ENCODE measurements at places on chromosomes 3 and 15.

DNA sequence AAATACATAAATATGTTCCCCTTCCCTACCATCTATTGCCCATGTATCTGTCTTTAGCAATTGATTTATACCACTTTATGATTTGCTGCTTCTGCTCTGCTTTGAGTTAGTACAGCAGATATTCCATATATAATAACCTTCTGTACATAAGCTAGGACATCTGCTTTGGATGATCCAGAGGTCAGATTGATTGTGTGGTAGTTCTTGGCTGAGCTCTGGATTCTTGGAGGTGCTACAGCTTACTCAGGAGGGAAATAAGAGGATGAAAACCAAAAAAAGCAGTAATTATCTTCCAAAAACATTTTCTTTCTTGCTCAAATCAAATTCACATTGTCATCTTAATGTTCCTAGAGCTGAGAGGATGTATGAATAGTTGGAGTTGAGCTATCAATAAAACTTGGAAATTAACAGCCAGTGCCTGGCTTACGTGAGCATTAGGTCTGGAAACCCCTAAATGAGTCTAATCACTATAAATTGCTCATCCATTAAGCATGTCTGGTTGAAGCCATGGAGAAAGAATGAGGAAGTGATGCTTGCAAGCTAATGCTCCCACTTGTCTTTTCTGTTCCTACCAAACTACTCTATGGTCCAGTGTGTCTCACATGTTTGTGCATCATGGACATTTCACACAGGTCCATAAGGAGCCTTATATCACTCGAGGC is 36.3 kb upstream of the TMEM42 start:
- DNase-seq = no peak

- no peak for DNase-seq
These were observed 3.6 kb upstream of the RAB6B start for GRCh38 chr3:133899311-133899710.

- no peak for DNase-seq
These were observed 31.7 kb upstream of the IP6K2 start for GRCh38 chr3:48748754-48749153.

DNA sequence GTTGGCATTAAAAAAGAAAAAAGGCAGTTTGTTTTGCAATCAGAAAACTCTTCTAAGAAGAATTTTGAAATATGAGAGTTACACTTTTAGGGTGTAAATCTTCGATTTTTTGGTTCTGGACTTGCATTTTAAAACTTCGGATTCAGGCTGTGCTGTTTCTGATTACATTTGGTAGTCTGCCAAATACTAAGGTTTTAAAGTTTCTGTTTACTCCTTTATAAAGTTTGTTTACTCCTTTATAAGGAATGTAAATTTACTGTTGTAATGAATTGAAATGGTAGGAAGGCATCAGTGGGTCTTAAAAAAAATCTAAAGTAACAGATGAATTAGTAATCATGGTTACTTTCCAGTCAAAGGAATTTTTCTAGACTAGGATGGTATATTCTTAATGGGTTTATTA is 14.1 kb downstream of the FXR1 start:
- no peak for DNase-seq

DNA sequence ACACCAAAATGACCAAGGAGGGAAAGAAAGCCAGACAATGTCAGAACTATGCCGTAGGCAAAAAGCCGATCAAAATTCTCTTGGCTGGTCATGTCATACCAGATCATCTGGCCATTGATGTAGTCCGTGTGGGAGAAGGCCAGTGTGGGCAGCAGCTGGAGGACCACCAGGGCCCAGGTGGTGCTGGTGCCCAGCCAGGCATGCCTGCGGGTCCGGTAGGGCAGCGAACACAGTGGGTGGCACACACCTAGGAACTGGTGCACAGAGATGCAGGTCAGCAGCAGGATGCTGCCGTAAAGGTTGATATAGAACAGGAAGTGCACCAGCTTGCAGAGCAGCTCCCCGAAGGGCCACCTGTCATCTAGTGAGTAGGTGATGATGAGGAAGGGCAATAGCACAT is 39.5 kb downstream of the MFSD1 start:
- DNase-seq = no peak

DNA sequence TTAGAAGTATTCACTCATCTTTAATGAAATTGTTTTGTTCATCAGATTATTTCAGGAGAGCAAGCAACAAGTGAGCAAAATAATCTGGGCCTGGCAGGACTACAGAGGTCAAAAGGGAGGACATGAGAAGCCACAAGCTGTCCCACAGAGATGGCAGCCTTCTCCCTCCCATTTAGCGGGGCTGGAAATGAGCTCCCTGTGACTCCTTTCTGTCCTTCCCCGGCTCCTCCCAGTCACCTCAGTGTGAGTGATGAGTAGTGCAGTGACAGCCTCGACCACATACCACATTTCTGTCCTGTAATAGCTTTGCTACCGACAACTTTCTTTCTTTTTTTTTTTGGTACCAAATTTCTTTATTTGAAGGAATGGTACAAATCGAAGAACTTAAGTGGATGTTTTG is 38.0 kb downstream of the RAB7A start:
- no peak for DNase-seq

DNA sequence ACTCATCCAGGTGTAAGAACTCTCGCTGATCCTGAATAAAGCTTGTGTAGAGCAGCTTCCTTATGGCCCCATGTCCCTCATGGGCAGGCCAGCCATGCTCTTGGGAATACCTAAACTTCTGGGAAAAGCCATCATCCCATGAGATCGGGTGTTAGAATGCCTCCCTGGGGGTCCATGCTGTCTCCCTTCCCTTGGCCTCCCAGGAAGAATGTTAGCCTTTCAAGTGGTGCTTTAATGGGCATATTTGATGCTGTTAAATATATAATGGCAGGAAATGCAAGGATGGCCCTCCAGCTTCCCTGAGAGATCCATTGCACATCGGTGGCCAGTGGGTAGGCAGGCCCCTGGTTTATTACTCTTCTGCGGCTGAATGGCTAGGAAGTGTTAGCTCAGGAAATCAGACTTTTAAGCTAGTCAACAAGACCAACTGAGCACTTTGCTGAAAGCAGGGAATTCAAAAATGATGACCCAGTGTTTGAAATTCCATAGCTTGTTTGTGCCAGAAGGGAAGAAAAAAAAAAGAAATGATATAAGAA is 60.5 kb upstream of the LRTM1 start:
- DNase-seq = no peak

DNA sequence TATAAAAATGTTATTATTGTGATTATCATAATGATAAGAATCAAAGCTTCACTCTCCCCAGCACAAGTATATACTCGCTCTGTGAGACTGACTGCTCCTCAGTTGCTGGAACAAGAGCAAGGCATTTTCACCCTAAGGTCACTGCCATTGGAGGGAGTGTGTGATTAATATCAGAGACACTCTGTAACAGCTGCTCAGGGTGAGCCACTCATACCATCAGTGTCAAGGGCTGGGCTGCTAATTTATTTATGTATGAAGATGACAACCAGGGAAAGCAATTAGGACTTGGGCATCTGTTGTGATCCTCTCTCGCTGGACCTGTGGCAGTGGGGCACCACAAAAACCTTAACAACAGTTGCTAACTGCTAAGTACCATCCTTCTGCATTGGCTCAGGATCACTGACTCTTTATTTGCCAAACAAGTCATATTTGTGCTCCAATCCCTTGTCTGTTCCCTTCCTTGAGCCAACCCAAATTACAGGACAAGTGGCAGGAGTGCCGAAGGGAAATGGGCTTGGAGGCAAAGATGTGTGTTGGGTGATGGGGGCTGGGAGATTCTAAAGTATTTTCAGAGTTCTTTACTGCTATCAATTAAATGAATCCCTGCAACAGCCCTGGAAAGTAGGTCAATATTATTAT is 297.5 kb upstream of the STT3B start:
- DNase-seq = no peak

DNA sequence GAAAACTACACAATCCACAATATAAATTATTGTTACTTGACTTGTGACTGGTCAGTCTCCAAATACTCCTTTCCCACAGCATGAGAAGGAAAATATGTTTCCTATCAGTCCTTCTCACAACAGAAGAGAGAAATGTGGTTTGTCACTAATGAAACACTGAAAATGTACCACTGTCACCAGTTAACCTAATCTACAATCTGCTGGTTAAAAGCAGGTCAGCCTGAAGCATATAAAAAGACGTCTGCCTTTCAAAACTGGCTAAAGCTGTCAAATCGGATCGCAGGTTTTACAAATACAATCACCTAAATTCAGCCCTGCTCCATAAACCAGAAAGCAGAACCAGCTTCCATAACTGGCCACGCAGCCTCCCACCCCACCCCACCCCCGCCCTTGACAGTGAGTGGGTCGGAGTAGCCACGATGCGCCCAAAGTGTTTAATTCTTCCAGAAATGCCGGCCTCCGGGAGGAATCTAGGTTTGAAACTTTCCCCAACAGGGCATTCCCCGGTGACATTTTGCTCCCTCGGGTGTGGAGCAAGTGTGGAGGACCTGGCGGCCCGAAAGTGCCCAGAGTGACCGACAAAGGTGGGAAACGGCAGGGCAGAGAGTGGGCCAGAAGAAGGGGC is 682 bp downstream of the ETFA start:
- DNase-seq = no peak

Measured in T-cell (primary cell).